ENCODE measurements at places on chromosomes 4 and X.

DNA sequence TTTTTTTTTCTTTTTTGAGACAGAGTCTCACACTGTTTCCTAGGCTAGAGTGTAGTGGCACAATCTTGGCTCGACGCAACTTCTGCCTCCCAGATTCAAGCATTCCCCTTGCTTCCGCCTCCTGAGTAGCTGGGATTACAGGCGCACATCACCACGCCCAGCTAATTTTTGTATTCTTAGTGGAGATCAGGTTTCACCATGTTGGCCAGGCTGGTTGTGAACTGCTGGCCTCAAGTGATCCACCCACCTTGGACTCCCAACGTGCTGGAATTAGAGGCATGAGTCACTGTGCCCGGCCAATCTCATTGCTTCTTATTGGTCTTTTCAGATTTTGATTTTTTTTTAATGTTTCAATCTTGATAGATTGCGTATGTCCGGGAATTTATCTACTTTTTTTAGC, 124.4 kb downstream of the NBDY start:
- no peak for DNase-seq

GRCh38 chr4:110898290-110898689, 275.4 kb upstream of the PITX2 start:
- DNase-seq, result no peak

- no peak for DNase-seq
These were observed 18.7 kb downstream of the DCHS2 start for GRCh38 chr4:154472858-154473257.

GRCh38 chr4:28313729-28314713, 1453.4 kb downstream of the STIM2 start:
- no peak for DNase-seq
